ENCODE measurements at places on chromosomes 1 and 21.

- peak; percentile 53 for DNase-seq
These were observed 10.3 kb downstream of the AHCTF1 start for GRCh38 chr1:246921481-246921880.

GRCh38 chr1:85047472-85048295 is 616 bp downstream of the MCOLN3 start:
- DNase-seq: no peak

GRCh38 chr21:45538381-45539045 is 3.7 kb downstream of the SLC19A1 start:
- no peak for DNase-seq

GRCh38 chr1:193456811-193457280 is 270.4 kb upstream of the B3GALT2 start:
- peak; percentile 23 for DNase-seq

- no peak for DNase-seq
These were observed 389.5 kb upstream of the PROX1 start for GRCh38 chr1:213598263-213598662.

DNA sequence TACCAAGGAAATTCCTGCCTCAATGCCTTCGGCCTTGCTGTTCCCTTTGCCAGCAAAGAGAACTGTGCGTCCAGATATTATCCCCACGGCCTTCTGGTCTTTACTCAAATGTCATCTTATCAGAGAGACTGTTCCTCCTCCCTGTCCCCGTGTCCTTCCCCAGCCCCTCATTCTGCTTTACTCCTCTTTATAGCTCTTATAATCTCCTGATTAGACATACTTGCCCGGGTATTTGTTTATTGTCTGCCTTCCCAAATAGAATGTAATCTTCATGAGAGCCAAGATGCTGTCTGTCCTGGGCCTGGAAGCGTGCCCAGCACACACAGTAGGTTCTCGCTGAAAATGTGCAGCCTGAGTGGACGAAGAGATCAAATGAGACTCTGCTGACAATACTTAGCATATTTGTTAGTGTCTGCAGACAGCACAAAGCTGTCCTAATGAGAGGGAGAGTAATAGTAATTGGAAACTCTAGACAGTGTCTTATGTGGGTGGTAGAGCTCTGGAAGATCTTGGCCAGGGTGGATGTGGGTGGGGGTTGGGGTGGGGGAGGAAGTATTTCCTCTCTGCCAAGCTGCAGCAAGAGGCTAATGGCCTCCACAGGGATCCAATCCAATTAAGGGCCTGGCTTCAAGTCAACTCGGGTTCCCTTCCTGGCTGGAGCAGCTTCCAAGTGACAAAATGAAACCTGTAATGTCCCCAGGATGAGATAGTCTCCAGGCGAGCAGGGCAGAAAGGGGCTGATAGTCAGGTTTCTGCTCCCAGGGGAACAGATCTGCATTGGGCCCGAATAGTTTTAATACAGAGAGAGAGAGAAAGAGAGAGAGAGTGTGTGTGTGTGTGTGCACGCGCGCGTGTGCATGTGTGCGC is 9.5 kb upstream of the CLIC4 start:
- DNase-seq: no peak

GRCh38 chr1:116760996-116761665 is 6.9 kb downstream of the CD2 start:
- DNase-seq: no peak

GRCh38 chr1:86502721-86503405 is 34.1 kb downstream of the CLCA1 start:
- DNase-seq: no peak

DNA sequence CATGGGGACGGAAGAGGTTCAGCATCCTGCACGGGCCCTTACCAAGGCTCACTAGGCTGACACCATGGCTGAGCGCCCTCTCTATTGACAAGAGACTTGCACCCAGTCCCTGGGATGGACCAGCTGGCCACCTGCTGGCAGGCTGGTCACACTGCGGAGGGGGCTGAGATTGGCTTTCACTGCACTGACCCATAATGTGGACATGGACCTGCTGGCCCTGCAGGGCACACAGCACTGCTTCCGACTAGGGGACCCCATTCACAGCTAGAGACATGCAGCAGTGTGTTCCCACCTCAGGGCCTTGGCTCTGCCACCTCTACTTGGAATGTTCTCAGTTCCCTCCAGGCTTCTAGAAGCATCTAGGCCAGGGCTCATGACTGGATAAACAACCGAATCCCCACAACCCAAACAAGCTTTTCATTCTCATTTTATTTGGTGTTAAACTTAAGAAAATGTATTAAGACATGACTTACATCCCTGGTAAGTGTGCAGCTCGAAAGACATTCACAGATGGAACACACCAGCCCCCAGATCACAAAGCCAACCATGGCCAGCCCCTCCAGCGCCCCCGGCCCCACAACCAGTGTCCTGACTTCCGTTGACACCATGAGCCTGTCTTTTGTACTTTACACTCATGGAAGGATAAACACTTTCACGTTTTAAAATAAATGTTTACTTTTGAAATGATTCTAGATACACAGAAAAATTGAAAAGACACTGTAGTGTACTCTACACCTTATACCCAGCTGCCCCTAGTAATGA is 9.3 kb upstream of the SRARP start:
- DNase-seq: peak; percentile 73

DNA sequence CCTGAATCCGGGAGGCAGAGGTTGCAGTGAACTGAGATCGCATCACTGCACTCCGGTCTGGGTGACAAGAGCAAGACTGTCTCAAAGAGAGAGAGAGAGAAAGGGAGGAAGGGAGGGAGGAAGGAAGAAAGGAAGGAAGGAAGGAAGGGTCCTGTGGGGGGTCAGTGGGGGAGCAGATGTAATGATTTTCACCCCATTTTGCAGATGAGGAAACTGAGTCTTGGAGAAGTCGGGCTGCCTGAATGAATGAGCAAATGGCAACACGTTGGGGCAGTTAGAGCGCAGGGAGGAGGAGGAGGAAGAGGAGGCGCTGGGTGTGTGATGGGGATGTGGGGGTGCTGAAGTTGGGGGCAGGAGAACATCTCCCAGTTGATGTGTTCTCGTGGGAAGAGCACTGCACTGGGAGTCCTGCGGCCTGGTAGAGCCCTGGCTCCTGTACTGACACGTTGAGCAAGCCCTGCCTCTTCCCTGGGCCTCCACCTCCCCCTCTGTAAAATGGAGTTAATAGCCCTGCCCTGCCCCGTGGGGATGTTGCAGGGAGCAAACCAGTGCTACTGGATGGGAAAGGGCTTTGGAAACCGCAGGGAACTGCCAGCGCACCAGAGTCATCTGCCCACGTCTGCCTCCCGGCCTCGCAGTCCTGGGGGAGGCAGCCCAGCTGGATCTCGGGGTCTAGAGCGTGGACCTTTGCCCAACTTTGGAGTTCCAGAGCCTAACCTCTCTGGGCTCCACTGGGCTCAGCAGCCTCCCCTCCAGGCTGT is 103.2 kb upstream of the CASZ1 start:
- no peak for DNase-seq

DNA sequence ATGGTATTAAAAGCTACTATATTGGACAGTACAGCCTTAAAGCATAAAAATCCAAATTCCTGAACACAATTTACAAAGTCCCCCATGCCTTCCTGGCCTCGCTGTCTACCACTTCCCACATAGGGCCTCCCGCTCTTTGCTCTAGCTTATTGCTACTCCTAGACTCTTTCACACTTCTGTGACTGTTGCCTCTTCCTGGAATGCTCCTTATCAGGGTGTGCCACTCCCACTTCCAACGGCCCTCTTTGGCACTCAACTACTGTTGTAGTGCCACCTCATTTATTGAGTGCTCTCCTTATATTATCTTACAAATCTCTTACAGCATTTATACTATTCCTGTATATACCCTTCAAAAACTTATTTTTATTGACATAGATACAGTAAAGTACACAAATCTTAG is 4.8 kb downstream of the SARS1 start:
- DNase-seq: no peak

GRCh38 chr1:156664767-156665411 is 12.3 kb downstream of the NES start:
- no peak for DNase-seq

GRCh38 chr21:39681257-39681656 is 63.7 kb upstream of the IGSF5 start:
- DNase-seq: no peak

DNA sequence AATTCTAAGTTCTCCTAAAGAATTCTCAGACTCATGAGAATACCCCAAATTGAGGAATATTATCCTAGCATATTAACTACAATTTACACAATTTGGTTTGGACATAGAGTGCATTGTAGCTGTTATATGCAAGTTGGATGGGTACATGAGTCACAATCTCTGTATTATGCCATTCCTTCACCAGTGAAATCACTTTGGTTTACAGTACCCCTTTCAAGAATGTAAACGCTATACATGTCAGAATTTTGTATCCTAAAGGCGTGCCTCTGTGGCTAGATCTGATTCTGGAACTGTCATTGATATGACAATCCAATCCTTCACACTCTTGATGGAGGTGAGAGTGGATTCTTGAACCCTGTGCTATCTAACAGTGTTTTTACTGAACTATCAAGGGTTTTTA is 6.7 kb upstream of the IL10RB start:
- DNase-seq: peak; percentile 57

DNA sequence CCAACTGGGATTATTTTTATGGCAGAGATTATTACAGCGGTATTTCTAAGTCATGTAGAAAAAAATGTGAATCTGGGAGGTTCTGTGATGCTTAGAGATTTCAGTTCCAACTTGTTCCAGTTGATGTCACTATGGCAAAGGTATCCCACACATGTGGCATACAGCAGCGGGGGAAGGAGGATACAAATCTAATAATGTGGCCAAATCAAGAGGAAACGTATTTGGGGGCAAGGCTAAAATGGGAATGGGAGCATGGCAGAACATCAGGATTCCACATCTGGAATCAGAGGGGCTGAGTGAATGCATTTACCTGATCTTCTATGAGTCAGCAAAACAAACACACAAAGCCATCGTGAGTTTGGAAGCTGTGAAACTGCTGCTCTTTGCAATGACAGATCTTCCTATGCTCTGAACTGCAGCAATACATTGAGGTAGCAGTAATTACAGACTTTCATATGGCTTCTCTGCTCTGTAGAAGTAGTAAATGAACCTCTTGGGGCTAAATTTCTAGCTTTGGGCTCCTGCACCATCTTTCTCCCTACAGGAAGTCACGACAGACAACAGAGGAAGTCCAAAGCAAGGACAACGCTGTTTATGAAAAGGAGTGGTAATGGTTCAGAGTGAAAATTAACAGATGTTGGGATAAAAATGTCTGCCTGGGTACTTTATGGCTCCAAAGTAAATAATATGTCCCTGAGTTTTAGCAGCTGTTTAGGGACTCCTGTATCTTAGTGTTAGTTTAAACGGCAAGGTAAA is 55.5 kb downstream of the GABPA start:
- DNase-seq: peak; percentile 57

GRCh38 chr1:40105028-40105427 is 8.0 kb upstream of the PPT1 start:
- DNase-seq: no peak

GRCh38 chr1:243742819-243743218 is 107.2 kb downstream of the AKT3 start:
- peak; percentile 94 for DNase-seq

- DNase-seq: no peak
These were observed 222.8 kb downstream of the FOXD2 start for GRCh38 chr1:47660622-47661021.

GRCh38 chr1:92240034-92240433 is 22.3 kb downstream of the C1orf146 start:
- no peak for DNase-seq

- no peak for DNase-seq
These were observed 3.8 kb downstream of the PBXIP1 start for GRCh38 chr1:154951901-154952657.

DNA sequence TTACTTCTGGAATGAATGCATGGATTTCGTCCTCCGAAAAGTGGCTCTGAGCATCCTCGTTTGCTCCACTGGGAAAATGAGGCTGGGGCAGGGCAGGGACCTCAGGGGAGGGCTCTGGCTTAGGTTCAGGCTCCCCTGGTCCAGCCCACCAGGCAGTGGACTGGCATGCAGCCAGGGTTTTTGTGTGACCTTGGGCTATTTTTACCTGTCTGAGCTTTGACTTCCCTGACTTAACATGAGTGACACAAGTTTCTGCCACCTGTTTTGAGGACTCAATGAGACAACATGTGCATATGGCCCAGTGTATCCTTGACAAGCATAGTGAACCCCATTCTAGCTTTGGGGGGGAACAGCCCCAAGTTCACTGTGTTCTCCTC is 32.6 kb upstream of the EDN2 start:
- DNase-seq: no peak
